ENCODE measurements at places on chromosomes 2 and 18.

DNA sequence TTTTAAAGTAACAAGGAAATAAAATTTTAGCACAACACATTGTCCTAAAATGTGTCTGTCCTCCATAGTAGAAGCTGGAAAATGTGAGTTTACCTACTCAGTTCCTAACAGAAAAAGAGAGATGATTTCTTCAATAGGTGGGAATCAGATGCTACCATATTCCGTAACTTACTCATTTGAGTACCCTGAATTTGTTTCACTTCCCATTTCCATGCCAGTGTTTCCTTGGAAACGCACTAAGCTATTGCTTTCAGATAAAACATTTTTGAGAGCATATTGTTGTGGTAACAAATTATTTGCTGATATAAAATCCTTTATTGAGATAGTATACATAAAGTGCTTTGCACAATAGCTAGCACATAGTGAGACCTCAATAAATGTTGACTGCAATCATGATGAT, 137.5 kb upstream of the BARD1 start:
- no peak for DNase-seq

GRCh38 chr2:233075141-233075965, 15.2 kb downstream of the INPP5D start:
- no peak for DNase-seq

GRCh38 chr2:72109291-72109690, 38.4 kb downstream of the CYP26B1 start:
- no peak for DNase-seq

GRCh38 chr2:8643250-8643995, 38.4 kb upstream of the ID2 start:
- no peak for DNase-seq

- DNase-seq = no peak
These were observed 59.4 kb downstream of the NEDD4L start for GRCh38 chr18:58103339-58103985.

DNA sequence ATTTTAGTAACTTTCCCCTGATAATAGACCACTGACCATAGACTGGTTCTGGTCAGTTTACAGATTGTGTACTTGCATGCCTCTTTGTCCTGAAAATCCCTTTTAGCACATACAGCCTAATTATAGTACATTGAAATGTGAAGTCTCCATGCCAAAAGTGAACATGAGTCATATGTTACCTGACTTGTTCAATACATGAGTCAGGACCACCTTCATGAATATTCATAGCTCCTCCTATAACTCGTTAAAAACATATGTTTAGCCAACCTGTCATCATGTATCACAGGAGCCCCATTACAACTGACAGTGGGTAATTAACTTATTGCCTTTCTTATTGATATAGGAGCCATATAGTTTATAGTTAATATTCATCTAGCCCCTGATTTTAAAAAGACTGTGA, 78.6 kb downstream of the SH3YL1 start:
- no peak for DNase-seq

DNA sequence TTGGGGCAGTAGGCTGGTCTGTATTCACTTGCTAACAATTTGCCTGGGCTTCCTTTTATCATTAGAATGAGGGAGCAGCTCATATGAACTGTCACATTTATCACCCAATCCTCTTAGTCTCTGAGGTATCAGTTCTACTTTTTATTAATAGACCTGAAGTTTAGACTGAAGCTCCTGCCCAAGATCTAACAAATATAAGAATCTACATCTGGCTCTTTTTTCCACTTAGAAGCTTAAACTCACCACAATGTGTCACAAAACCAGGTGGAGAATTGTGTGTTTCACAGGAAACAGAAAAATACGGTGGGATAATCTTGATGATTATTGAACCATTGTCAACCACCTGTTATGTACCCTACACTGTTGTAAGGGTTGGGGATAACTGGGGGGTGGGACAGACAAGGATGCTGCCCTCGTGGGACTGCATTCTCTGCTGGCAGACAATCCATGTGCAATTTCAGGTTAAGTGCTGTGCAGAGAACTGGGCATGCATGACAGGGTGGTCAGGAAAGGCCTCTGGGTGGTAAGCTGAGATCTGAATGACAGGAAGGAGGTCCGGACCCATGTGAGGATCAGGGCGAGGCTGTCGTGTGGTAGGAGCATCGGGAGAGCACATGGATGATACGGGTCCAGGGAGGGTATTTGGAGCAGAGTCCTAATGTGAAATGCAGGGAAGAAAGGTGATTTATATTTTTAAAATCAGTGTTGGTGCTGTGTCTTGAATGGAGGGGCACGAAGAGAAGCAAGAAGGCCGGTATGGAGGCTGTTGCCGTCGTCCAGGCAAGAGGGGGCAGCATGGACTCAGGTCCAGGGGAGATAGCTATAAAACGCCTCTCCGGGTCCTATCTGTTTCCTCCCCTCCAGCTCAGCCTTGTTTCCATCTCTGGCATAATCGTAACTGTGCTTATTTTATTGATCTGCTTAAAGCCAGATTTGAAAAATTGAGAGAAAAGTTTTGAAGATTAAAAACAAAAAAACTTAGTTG, 17.6 kb downstream of the MYL12B start:
- DNase-seq = no peak

DNA sequence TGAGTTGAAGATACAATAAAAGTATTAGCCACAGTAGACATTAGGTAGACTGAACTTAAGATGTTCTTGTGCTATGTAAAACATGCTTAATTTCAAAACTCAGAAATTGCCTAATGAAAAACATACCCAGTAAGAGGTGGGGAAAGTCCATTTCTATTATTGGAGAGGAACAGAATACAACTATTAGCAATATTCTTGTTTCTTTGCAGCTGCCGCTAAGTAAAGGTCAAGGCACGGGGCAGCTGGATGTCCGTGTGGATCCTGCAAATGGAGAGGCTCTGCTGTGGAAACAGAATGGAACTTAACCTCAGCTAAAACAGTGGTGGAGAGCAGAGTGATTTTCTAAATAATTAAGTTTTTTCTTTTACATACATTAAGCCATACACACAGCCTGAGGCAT, 139.2 kb upstream of the ARHGAP28 start:
- no peak for DNase-seq

- DNase-seq = no peak
These were observed 1014.3 kb downstream of the CBLN2 start for GRCh38 chr18:71529703-71530303.

DNA sequence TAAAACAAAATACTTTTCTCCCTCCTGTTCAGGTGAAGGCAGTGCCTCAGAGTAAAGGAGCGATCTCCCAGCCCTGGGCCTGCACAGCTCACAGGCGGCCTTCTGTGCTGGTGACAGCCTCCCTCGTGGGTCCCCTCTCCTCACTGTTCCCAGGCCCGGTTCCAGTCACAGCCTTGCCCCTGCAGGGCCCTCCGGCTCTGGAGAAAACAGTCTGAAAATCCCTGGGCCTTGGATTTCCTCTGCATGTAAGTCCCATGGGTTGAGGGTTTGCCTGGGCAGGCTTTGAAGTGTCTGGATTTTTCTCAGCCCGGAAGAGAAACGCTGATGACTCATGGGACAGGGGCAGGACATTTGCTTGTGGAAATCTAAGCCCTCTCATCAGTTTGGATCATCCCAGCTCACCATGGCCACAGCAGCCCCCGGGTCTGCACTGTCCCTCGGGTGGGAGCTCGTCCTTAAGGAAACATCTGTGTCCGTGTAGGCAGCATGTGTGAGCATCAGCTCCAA, 186.1 kb upstream of the RAB12 start:
- DNase-seq = no peak

DNA sequence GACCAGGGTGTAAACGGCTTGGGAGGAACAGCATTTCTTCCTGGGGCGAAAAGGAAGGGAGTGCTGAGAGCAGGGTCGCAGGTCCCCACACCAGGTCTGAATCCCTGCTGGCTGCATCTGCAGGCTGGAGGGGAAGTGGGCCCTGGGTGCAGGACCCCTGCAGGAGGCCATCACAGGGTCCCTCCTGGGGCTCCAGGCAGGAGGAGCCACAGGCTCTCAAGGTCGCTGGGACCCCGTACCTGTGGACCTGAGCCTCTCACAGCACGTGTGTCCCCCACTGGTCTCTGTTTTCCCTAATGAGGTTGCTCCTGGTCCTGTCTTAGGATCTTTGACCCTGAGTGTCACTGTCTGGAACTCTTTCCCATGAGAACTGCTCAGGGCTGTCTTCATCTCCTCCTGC, 147.8 kb upstream of the ZNF236 start:
- no peak for DNase-seq

GRCh38 chr2:71336802-71337201, 5.2 kb downstream of the ZNF638 start:
- no peak for DNase-seq

DNA sequence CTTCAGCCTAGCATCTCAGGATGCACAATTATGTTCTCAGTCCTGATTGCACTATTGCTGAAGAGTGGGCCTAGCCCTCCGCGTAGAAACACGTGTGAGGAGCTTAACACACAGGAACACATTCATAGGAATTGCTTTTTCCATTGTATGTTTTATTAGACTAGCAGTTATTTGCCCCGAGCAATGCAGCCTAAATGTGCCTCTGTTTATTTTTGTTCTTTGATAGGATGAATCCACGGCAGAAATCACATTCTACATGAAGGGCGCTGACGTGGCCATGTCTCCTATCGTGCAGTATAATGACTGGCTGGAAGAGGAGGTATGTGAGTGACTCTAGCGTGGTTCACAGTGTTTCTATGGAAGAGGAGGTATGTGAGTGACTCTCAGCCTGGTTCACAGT, 65.9 kb upstream of the NFATC1 start:
- no peak for DNase-seq

- no peak for DNase-seq
These were observed 15.1 kb upstream of the NT5C1B start for GRCh38 chr2:18604531-18604885.

DNA sequence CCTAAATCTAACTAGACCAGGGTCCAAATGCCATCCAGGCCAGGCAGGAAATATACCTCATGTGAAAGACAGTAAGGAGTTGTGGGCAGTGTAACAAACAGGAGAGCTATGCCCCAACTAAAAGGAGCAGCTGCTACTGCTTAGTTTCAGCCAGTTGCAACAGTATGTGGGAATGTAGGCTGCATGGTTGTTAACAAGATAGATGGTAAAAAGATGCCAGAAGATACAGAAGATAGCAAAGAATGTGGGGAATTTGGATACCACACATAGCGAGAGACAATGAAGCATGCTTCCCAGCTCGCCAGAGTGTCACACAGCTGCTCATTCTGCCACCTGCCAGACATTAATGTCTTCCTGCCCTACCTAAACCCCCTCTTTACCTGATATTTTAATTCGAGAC, 39.4 kb upstream of the CYBRD1 start:
- no peak for DNase-seq

DNA sequence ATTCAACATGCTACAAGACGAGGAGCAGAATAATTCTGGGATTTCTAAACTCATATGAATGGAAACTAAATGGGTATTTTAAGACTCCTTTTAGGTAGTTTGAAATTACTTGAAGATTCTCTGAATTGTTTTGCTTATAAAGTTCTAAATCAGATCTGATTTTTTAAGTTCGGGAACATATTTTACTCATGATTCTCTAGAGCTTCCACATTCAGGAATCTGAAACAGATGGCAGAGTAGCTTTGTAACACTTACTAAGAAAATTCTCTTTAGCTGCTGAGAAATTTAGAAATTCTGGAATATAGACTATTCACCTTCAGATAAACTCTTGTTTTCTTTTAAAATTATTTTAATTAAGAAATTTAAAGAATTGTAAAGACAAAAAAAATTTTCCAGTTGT, 13.7 kb downstream of the RBBP8 start:
- no peak for DNase-seq

DNA sequence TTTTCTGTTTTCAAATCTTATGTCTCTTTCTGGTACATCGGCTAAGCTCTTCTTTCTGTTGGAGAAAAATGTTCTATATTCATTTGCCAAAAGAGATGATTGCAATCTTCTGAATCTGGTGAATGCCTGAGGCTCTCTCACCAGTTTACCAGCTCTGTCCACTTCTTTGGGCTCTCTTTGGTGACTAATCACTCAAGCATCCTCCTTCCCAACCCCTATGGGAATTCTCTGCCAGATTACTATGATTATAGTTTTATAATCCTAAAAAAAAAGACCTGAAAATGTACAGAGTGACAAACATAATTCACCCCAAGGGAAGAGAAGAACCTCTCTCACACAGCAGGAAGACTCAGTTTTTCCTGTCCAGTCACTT, 187.3 kb downstream of the CAMKMT start:
- DNase-seq = no peak

- DNase-seq = no peak
These were observed 30.4 kb downstream of the KLF7 start for GRCh38 chr2:207135340-207135739.

Data from activated naive CD4-positive, alpha-beta T cell (primary cell).